ENCODE measurements at places on chromosomes 2 and 18.

DNA sequence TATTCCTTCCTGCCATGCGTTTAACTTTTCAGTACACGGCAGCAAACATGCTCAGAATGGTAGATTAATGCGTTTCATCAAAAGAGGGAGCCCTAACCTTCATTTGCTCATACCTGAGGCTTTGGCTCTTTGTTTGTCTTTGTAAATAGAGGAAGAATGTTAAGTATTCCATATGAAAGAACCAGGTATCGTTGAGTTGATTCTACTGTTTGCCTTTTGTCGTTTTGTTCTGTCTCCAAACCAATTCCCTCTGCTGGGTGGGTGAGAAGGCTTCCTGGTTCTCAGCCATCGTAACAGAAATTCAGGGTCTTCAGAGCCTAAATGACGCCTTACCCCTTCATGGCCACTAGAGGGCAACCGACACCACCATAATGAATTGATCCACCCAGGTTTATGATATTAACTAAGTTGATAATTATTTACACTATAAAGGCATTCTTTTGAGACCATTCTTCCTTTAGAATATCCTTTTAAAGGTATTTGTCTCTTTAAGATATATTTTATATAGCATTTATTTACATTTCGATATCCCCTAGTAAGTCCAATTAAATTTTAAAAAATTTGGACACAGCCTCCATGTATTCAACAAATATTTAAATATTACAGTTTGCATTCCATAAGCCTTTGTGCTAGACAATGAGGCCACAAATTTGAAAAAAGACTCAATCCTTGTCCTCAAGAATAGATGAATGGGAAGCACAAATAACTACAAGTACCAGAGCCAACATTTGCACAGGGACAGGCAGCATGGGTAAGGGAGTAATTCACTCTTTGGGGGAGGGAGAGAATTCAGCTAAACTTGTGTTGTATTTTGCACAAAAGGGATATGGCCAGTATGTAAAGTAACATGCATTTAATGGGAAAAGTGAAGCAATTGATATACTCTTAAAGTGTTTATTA lies 48.1 kb downstream of the TIMM21 start:
- peak; percentile 11 for DNase-seq

- no peak for DNase-seq
These were observed 45.7 kb downstream of the ARL5A start for GRCh38 chr2:151782378-151783132.

DNA sequence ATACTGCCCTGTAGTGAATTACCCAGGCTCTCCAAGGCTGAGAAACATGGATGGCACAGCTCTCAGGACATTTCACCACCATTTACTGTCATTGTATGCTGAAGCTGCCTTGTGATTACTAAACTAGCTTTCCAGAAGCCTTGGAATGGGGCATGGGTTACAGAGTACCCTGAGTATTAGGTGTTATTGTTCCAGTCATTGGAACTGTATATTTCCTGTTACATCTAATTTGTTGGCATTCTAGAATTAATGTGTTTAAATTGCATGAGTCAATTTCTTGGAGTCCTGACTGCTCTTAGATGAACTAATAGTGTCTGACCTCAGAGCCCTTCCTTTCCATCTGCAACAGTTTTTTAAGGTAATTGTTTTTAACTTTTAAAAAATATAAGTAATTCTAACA lies 9.0 kb downstream of the DGUOK start:
- no peak for DNase-seq

DNA sequence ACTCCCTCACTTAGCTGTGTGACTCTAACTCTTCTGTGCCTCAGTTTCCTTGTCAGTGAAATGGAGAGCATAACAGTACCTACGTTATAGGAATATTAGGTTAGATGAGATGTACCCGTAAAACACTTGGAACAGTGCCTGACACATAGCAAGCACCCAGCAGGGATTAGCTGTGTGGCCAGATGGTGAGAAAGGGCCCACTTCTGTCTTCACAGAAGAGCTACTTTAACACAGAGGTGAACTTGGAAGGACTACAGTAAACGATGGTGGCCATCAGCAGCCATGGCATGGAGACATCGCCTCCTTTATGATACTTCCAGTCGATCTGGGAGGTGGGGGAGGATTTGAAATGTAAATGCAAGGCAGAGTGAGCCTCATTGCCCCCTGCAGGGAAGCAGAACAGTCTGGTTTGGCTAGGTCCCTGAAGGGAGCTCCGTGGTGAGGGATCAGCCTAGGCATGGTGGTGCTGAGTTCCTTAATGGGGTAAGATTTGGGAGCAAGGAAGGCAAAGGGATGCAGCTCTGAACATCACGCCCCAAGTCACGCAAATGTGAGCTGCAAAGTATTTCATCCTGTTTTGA lies 101.7 kb upstream of the ALPP start:
- no peak for DNase-seq

- no peak for DNase-seq
These were observed 35.2 kb upstream of the TEX51 start for GRCh38 chr2:126863336-126864015.

DNA sequence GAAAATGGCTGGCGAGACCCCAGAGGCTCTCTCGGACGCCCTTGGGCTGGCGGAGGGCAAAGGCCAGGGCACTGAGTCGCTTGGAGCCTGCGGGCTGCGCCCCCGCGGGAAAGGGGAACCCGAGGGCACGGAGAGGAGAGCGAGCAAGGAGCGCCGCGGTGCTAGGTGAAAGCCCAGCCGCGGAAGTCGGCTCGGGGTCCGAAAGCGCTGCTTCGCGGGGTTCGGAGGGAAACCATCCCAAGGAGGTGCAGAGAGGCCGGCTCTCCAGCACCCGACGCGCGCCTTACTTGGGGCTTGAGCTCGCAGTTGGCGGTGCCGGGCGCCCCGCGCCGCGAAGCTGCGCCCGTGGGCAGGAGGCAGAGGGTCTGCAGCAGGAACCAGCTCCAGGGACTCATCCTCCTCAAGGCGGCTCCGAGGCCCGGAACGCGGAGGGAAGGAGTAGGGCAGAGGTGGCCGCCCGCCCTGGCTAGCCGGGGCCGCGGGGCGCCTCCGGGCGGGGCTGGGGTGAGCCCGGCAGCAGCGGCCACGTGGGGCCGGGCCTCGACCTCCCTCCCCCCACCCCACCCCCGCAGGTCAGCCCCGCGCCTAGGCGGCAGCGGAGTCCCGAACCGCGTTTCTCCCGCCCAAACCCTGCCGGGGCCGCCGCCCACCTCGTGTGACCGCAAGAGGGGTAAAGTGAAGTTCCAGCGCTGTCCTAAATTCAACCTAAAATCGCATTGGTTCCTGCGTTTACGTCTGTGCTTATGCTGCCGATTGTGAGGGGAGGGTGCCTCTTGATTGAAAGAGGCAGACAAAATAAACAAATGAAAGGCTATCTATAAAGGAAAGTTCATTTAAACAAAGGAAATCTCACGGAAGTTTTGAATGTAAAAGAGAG lies at the start of gene TRABD2A:
TRABD2A (minus strand) TSS at position 440 of the 877 bp plus-strand sequence; CDS start at position 395, 45 bp downstream.
- DNase-seq = no peak

GRCh38 chr18:77949355-77949973 lies 699.8 kb downstream of the GALR1 start:
- no peak for DNase-seq

GRCh38 chr2:70932631-70933230 lies 3.0 kb upstream of the ATP6V1B1 start:
- no peak for DNase-seq

GRCh38 chr18:36811955-36812354 lies 16.8 kb downstream of the TPGS2 start:
- no peak for DNase-seq

DNA sequence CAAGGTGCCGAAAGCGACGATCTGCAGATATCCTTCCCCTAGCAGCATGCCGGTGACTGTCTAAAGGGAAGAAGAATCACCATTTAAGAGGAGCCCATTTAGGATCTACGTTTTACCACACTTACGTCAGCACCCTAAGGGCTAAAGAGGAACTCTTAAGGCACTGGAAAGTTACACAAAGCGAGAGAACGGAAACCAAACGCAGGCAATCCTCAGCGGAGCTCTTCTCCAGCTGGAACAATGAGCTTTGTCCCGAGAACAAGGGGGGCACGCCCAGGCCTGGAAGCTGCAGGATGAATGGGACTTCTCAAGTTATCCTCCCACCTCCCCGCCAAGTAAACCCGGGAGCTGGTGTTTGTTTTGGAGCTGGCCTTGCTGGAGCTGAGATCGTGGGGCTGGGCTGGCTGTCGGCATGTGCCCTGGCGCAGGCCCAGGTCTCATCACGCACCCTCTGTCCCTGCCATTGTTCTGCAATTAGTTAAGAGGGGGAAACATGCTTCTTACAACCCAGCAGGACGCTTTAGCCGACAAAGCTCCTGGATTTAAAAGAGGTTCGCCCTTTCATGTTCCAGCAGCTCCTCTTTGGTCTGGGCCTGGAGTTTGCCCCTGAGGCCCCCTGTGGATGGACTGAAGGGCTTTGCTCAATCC lies 36.4 kb downstream of the PXDN start:
- DNase-seq = no peak

- DNase-seq = no peak
These were observed 15.7 kb upstream of the C2orf69 start for GRCh38 chr2:199895406-199895805.

- no peak for DNase-seq
These were observed 214.8 kb downstream of the MC4R start for GRCh38 chr18:60157810-60158209.

GRCh38 chr2:95300450-95300849 lies 3.3 kb downstream of the KCNIP3 start:
- DNase-seq = no peak

GRCh38 chr2:28390241-28390745 lies 2.4 kb upstream of the FOSL2 start:
- DNase-seq = peak; percentile 47

DNA sequence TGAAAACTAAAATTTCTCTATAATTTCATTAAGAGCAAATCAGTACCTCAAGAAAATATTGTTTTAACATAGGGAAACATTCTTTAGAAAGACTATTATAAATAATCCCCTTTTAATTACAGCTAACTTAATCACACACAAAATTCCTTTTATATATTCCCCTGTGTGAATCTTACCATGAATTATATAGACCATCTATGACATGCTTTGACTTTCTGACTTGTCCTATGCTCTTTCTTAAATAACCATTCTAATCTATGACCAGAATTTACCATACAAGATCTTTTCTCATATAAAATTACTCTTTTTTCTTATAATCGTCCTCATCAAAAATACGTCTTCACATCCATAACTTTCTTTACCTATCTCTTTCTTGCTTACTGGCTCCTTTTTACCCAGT lies 824.2 kb upstream of the FAM98A start:
- no peak for DNase-seq

GRCh38 chr2:118774458-118775133 lies 72.9 kb downstream of the EN1 start:
- DNase-seq = no peak

GRCh38 chr18:64118406-64118805 lies 30.5 kb downstream of the LINC00305 start:
- no peak for DNase-seq

DNA sequence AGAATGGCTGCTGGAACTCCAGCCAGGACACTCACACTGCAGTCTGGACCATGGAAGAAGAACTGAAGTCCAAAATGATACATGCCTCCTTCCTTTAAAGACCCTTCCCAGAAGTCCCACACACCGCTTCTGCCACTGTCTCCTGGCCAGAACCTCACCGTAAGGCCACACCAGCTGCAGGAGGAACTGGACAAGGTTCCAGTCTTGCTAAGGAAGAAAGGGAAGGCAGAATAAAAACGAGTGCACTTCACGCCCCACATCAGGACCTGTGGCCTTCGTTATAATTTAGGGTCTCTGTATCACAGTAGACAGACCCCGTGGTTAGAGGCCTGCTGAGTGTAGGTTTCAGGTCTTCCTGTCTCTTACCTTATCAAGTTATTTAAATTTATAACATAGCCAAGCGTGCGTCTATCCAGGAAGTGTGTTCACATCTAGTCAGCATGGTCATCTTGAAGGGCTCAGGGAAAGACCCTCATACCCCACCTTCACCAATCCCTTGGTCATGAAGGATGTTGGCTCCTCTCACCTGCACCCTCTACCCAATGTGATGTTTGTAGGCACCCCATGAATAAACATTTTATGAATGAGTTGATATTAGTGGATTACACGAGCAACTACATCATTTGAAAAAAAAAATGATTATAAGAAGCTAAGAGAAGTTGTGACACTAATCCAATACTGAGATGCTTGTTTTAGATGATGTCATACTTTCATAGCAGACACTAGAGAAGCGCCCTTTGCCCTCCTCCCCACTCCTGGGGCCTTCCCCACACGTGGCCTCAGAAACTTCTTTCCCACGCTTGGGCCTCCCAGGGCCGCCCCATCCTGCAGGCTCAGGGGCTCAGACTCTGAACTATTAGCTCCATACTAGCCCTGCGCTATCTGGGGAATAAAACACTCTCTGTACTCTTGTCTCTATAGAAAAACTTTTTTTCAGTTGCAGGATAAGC lies 157.6 kb downstream of the FAM210A start:
- no peak for DNase-seq

DNA sequence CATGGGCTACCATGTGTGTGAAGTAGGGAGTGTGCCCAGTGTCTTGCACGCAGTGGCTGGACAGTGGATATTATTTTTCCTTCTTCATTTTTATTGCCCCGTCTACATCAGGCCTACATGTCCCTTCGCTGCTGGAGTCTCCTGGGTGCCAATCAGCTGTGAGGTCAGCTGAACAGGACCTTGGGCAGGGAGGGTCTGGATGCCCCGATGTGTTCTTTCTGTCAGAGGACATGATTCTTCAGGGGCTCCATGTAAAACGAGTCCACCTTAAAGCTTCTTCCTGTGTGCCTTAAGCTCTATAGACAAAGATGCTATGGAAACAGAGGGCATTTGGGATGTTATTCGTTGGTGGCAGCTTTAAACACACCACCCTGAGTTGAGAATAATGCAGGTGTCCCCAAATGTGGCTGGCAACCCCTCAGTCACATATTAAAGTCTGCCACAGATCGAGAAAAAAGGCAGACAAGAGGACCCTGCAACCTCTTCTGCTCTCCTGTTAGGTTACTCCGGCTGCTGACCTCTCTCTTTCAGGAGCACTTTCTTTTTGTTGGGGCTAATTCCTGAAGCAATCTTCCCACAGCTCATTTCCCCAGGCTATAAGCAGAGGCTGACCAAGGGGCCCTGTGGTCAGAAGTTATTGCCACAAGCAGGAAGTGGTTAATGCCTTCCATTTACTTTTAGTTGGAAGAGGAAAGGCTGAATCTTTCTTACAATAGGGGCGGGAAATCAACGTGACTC lies 20.0 kb downstream of the GREB1 start:
- no peak for DNase-seq

- DNase-seq = no peak
These were observed 13.3 kb downstream of the MRPL44 start for GRCh38 chr2:223970343-223971128.

GRCh38 chr2:135894930-135895329 lies 18.7 kb upstream of the MCM6 start:
- DNase-seq = no peak

DNA sequence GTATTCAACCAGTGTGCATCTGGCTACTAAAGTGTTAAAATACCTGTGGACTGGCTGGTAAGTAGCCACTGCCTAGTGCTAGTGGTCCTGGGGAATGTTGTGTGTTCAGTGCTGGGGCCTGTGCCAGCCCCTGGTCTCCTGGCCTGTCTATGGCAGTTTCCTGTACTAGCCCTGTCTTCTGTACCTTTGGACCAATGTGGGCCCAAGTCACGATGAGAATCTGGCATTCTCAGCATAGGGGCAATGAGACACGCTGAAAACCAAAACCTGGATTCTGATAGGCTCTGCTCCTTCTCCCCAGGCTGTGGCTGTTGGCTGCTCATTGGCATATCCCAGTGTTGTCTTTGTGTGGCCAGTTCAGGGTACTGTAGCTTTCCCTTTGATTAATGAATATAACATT lies 170.4 kb downstream of the PTPRM start:
- no peak for DNase-seq

Measured in activated T-helper 1 cell treated with anti-CD3 and anti-CD28 coated beads, Interleukin-2, amount 50 U/mL, for 16 hours (primary cell).